ENCODE measurements at places on chromosomes 2 and 18. TPM values are rescaled to one million over a fixed set of nuclear protein-coding genes. Genes with fewer than 3 reads are reported as not detected.

GRCh38 chr2:109242654-109243331 is 113.8 kb downstream of the SH3RF3 start:
- DNase-seq: peak; percentile 79

- no peak for DNase-seq
Observed at GRCh38 chr2:9359463-9359862, 63.9 kb downstream of the ITGB1BP1 start.

DNA sequence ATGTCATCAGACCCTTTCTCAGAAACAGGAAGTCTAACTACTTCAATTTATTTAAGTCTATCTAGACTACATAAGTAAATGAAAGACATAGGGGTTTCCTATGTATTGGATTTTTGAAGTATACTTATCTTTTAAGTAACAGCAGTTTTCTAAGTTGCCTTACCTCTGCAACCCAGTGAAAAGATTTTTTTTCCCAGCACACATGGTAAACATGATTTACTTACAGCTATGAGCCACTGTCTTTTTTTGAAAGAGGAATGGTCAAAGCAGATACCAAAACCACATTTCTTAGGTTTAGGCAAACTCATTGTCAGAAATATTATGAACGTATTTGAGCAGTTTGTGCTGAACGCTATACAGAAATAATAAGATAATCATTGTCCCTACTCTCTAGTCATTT is 78.7 kb upstream of the OTX1 start:
- DNase-seq: no peak

The ALPG gene
- not detected for polyA plus RNA-seq

DNA sequence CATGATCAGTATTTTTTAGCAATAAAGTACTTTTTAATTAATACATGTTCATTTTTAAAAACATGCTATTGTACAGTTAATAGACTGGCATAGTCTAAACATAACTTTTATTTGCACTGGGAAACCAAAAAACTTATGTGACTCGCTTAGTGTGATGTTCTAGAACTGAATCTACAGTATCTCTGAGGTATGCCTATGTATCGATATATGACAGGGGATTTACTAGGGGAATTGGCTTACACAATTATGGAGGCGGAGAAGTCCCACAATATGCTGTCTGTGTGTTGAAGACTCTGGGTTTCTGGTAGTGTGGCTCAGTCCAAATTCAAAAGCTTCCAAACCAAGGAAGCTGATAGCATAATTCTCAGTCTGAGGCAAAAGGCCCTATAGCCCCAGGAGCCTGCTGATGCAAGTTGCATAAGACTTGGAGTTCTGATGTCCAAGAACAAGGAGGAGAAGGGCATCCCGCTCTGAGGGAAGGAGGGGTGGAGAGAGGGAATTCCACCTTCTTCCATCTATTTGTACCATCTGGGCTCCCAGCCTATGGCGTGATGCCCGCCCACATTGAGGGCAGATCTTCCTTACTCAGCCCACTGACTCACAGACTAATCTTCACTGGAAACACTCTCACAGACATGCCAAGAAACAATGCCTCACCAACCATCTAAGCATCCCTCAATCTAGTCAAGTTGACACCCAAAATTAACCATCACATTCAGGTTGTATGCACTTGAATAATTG is 27.5 kb downstream of the ZNF638 start:
- DNase-seq: no peak

GRCh38 chr2:104547221-104547620 is 306.7 kb upstream of the POU3F3 start:
- no peak for DNase-seq

Measured in muscle of arm (tissue), 14 donors.